ENCODE measurements at places on chromosomes 2 and 18.

GRCh38 chr2:27627963-27628766, 647 bp downstream of the CCDC121 start:
- DNase-seq: peak; percentile 30

DNA sequence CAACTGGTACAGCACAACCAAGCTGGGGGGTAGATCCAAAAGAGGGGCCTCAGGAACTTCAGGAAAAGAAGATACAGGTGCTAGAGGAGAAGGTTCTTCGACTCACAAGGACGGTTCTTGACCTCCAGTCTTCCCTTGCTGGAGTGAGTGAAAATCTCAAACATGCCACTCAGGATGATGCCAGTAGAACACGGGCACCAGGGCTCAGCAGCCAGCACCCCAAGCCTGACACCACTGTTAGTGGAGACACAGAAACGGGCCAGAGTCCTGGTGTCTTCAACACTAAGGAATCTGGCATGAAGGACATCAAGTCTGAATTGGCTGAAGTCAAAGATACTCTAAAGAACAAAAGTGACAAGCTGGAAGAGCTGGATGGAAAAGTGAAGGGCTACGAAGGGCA, 43.8 kb downstream of the EMILIN2 start:
- DNase-seq: no peak

- peak; percentile 79 for DNase-seq
Measured at GRCh38 chr2:174336501-174337336, 2.0 kb downstream of the SP9 start.

DNA sequence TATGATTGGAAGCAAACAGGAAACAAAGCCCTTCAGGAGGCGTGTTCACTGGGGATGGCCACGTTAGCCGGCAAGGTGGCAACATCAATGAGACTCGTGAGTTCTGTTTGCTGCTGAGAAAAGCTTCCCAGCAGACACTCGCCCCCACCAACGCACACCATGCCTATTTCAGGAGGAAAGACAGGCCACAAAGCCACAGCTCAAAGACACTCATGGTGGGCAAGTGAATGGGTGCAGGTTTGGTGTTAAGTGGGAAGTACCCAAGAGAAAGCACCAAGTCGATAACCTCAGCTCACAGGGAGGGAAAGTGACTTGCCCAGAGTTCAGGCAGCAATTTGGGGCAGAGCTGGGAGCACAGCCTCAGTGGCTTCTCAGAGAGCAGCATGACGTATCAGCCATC, 10.5 kb upstream of the MTERF4 start:
- DNase-seq: no peak

DNA sequence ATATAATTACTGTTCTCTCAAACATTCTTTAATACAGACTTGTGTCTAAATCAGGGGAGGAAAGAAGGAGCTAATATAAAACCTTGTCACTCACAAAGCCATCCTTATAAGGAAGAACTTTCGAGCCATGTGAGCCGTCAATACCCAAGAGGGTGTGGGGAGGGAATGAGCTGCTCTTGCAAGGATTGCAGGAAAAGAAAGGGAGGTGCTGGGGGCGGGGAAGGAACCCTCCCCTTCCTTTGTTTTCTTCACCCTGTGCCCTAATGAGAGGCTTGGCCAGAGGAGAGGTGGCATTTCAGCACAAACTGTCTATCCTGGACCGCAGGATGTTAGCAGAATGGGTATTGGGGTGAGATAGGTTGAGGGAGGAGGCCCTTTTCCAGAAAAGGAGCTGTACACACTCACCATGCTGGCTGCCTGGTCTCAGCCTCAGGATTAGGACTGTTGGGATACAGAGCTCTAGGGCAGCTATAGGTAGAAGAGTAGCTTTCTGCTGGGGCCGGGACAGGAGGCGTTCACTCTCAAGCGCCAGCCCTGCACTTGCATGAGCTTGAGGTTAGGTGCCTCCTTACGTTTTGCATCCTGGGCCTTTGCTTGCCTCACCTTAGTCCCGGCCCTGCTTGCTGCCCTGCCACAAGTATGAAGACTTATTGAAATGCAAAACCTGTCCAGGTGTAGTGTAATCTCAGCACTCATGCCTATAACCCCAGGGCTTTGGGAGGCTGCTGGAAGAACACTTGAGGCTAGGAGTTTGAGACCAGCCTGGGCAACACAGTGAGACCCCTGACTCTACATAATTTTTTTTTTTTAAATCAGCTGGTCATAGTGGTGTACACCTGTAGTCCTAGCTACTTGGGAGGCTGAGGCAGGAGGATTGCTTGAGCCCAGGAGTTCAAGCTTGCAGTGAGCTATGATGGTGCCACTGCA, 190.5 kb downstream of the LOXHD1 start:
- no peak for DNase-seq

DNA sequence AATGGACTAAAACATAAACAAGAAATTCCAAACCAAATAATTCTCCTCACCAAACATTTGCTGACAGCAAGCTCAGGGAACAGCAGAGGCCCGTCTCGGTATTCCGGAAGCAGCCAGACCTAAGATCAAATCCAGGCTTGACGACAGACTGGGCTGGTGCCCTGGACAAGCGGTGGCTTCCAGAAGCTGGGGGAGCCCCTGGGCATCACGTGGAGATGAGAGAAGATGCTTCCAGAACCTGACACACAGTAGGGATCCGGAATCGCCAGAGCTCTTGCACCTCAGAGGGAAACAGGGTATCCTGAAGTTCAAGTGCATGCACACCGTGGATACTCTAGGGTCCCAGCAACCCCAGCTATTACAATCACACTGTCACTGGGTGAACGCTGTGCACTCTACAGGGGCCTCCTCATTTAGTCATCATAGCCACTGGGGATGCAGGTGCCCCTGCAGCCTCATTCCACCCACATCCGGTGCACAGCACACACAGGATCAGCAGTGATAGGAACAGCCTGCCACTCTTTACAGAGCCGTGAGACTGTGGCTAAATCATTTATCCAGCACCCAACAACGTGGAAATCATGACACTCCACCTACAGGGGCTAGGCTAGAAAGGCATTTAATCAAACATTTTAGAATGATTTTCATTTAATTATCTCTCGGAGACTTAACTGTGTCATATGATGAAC, 102.6 kb downstream of the HDAC4 start:
- no peak for DNase-seq

DNA sequence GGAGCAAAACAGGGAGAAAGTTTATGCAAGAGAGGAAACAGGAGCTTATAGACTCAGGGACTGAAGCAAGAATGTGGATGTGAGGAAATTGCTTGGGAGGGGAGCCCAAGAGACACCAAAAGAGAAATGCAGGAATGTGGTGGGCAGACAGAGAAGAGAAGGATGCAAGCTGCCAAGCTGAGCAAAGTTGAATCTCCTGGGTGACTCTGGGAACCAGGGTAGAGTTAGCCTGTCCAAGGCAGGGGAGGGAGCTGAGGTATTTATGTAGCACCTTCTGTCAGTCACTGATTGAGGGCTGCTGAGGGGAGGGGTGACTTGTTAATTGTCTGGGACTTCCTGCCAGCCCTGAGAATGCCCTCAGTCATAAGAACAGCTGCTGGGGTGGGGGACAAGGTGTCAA, 464.3 kb downstream of the NBAS start:
- no peak for DNase-seq

DNA sequence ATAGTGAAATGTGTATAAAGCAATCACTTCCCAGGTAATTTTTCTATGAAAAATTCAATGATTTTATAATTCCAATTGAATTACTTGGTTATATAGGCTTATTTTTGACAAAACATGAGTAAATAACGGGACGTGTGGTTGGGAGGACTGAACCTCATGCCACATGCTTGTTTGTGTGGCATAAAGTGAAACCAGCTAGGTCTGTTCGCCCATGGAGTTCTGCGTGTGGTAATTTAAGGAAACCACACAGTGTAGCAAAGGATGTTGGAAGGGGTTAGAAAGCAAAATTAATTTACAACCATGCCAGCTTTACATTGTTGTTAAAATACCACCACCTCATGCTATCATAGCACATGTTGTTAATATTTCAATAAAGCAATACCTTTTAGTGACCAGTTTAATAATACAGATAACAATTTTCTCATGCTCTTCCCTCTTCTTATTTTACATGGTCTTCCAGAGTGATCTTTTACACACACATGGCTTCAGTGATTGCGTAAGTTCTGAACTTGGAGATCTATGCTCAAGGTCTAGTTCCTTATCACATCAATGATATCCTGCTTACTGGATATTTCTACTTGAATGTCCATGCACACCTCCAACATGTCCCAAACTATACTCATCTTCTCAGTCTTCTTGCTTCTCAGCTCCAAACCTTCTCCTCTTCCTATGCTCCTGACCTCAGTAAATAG, 156.4 kb upstream of the ITGA4 start:
- DNase-seq: no peak

DNA sequence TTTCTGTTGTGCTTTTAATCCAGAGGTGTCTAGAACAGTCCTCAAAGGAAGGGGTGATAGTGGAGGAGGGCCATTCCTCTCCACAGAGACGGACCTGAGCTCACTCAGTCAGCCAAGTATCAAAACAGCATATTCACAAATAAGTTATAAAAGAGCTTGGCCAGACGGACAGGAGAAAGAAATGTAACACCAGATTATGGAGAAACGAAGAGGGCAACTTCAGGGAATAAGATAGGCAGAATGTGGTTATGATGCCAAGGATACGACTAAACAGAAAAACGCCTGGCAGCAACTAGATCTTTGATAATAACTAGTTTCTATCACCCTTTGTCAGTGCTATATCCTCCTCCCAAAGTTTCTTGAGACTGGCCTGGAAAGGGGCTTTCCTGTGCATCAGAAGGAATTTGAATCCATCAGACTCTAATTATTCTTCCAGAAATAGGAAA, 42.5 kb downstream of the MAP4K3 start:
- DNase-seq: no peak

DNA sequence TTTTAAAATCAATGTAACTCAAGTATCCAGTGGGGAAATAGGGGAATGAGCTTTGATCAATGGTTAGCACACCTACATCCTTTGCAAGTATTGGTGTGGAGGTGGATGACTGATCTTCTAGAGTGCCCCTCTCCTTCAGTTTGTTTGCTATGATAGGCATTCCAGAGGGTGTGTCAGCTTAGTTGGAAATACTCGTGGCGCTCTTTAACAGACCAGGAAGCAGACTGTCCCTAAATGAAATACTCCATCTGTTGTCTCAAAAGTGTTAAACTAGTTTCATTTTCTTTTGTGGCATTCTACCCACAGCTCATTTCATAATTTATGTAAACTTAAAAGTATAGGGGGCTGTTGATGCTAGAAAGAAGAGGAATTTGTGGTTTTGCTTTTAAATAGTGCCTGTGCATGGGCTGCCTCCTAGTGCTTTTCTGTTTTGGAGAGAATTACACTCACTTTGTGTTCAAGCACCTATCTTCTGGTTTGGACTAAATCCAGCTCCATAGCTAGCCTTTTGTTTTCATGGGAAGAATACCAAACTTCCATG, 66.2 kb downstream of the STAT1 start:
- DNase-seq: peak; percentile 67

GRCh38 chr2:12543978-12544558, 172.7 kb upstream of the TRIB2 start:
- no peak for DNase-seq

DNA sequence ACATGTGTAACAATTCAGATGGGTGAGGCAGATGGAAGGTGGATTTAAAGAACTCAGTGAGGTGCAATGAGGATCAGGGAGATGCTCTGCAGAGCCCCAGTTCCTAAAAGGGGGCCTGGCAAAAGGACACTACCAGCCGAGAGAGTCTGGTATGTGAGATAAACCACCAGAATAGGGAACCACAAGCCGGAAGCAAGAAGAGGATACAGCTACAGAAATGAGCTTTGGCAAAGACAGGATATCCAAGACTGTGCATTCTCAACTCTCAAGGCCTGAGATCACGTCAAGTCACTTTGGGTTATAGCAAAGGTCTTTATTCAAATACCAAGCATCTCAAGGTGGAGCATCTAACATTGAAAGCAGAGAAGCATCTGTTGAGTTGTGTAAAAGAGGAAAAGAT, 293.5 kb downstream of the ARHGAP15 start:
- DNase-seq: no peak

DNA sequence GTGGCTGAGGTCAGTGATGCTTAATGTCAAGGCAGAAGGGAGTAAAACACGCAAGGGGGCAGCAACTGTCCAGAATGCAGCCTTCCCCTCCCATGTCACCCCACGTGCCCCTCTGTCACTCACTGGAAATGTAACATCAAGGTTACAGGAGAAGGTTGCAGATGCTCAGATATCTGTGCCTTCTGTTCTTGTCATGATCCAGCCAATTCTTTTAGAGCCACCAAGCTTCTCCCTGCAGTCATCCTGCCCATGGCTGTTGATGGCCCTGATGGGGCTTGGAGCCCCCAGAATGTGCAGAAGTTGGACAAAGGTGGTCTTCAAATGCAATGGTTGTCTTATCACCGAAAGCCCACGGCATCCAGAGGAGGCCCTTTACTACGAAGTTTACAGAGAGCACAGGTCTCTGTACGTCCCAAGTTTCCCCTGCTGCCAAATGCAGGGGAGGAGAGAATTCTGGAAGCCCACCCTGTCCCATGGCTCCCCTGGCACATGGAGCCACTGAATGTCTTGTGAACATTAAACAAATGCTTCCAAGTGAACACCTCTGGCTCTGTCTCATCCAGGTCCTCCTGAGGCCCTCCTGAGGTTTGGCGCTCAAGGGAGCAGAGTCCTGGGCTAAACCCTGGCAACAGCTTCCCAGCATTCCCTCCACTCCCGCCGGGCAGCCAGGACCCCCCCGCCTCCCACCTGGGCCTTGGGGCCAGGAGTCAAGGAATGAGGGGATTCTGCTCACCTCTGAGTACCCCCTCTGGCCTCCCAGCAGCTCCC, 4.5 kb upstream of the GPR55 start:
- DNase-seq: no peak

GRCh38 chr2:223477318-223477717, 124.8 kb downstream of the SCG2 start:
- DNase-seq: no peak

GRCh38 chr18:37997695-37998094, 432.1 kb upstream of the CELF4 start:
- DNase-seq: no peak

DNA sequence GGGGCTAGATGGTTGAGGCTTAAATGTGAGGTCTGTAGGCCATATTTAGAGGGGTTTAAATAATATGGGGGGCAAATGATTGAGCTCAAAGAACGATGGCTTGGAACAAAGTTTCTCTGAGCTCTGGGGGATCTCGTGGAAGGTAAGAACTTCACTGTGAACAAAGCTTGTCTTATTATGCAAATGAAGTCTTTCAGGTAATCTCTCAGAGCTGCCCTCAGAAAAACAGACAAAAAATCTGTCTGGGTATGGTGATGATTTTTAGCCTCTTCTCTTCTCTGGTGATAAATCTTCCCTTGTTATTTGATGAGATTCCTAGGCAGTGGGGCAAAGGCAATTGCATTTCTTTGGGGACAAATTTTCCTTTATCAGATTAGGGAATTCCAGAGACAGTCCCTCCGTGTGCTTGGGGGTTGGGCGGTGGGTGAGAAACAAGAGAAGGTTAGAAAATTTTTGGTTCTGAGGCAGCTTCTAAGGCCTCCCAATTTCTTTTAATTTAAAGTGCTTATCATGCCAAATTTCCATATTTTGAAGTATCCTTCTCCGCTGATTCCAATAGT, 760.4 kb downstream of the TSN start:
- DNase-seq: no peak

- no peak for DNase-seq
Measured at GRCh38 chr2:241844831-241845578, 13.7 kb downstream of the PDCD1 start.

GRCh38 chr2:46213906-46214305, 83.3 kb upstream of the EPAS1 start:
- no peak for DNase-seq

GRCh38 chr2:73987948-73988700, 3.4 kb downstream of the TET3 start:
- DNase-seq: no peak

GRCh38 chr2:156708051-156708450, 271.9 kb downstream of the GPD2 start:
- no peak for DNase-seq

- no peak for DNase-seq
Measured at GRCh38 chr2:24914713-24915112, 5.3 kb downstream of the ADCY3 start.

Data from Caco-2 (cell line).